Prostate gland (tissue), 2 donors: ENCODE measurements at places on chromosomes 7 and 10.

- DNase-seq, result no peak
Observed at GRCh38 chr7:27200761-27201579, 1.1 kb upstream of the HOXA13 start.

DNA sequence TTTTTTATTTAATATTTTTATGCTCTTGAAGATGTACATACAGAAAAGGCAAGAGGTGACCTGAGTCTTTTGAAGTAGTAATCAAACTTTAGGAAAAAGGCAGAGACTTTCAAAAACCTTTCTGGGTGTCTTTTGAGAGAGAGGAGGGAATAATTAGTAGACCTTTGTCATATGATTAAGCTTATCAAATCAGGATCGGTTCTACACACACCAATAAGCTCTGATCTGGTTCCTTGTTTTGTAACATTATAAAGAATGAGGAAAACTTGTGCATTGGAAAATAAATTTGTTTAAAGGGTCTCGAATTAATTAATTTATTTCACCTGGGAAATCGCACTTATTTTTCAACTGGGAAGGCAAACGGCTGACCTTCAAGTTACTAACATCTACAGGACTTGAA, 11.9 kb downstream of the TWIST1 start:
- DNase-seq, result no peak

DNA sequence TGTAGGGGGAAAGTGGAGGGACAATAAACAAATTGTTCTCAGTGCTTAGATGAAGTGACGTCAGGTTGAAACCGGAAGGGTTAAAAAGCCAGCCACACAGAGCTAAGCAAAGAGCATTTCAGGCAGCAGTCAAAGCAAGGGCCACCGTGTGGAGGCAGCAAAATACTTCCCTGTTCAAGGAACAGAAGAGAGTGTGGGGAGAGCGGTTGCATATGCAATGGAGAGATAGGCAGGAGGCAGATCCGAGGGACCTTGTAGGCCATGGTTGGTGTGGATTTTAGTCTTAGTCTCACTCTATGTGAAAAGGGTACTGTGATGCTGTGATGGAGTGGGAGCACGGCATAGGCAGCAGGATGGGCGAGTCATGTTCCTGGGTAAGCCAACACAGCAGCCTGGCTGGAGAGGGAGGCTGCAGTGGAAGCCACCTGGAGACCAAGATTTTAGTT, 3.8 kb upstream of the STN1 start:
- DNase-seq, result no peak

GRCh38 chr10:89891006-89891535, 189.7 kb downstream of the KIF20B start:
- DNase-seq, result no peak

DNA sequence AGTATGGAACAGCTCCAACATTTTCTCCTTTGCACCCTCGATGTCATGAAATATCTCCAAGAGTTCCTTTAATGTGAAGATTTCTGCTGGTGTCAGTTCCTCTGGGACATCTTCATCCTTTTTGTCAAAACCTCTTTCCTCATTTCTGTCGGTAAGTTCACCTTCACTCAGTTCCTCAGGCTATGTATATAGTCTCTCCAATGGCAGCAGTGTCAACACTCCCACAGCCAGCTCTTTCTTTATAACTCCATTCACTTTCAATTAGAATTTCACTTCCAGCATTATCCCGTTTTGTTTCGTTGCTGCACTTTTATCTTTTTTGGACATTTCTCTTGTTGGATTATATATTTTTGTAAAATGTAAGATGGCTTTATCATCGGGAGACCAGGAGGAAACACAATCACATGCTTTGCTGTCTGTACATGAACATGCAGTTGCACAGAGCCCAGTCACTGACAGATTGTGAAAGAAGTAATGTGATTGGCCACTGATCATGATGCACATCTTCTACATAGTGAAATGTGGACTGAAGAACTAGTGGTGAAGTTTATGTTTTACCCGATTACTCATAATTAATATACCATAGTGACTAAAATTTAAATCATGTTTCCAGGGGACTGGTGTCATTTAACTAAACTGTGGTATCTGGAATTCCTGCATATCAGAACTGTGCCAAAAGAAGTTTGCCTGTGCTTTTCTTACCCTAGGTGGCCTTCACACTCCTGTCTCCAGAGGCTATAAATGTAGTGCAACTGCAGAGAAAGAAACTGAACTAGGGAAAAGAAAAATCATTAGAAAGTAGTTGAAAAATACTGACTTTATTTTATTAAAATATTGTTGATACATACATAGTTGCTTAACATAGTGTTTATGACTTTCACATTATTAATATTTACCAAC, 289.6 kb downstream of the PPP1R3A start:
- no peak for DNase-seq

GRCh38 chr7:84697506-84697905, 489.4 kb downstream of the SEMA3D start:
- DNase-seq, result no peak

- no peak for DNase-seq
Observed at GRCh38 chr10:4770801-4771553, 55.0 kb upstream of the AKR1E2 start.

GRCh38 chr10:32166365-32166764, 110.1 kb upstream of the KIF5B start:
- DNase-seq, result no peak

DNA sequence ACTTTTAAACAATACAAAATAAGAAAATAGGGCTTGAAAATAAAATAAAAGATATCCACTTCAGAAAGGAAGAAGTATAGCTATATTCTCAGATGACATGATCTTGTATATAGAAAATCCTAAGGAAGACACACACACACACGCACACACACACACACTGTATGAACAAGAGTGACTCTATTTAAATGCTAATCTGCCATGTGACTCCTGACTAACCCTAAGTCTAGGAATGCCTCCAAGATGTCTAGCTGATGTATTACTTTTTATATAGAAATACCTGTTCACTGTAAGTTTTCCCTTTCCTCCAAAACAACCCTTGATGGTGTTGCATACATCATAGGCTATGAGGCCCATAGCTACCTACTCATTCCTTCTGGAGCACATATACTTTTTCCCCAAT, 173.1 kb upstream of the LRRTM3 start:
- no peak for DNase-seq

GRCh38 chr10:78700413-78700812, 368.4 kb upstream of the ZMIZ1 start:
- DNase-seq, result no peak

GRCh38 chr7:49643736-49644135, 129.7 kb upstream of the VWC2 start:
- DNase-seq, result no peak

DNA sequence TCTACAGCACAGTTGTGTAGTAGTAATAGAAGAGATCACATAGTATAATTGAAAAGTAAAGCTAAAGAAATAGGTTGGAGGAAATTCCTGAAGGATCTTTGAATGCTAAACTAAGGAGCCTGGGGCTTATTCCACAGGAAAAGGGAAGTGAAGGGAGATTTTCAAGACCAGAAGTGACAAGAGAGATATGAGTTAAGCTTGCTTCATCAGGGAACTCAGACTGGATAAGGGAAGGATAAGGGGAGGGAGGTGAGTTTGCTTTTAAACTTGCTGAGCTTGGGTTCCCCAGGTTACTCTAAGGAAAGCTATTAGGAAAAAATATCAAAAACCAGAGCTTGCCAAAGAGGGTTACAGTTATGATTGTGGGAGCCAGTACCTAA, 182.4 kb downstream of the RAPGEF5 start:
- no peak for DNase-seq

DNA sequence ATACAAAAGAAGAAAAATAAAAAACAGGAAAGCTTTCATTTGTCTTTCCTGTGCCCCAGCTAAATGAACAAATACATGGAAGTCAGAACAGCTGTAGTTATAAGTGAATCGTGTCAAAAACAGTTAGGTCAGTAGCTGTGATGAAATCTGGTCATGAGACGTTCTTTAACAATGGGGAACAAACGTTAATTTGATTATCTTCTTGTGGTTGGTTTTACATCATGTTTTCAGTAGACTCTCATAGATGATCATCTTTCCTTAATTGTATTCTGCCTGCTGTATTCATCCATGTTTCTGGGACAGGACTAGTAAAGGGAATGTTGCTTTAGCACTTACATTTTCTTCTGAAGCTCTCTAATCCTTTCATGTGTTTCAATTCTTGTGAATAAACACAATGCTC, 97.0 kb downstream of the PCLO start:
- DNase-seq, result no peak

DNA sequence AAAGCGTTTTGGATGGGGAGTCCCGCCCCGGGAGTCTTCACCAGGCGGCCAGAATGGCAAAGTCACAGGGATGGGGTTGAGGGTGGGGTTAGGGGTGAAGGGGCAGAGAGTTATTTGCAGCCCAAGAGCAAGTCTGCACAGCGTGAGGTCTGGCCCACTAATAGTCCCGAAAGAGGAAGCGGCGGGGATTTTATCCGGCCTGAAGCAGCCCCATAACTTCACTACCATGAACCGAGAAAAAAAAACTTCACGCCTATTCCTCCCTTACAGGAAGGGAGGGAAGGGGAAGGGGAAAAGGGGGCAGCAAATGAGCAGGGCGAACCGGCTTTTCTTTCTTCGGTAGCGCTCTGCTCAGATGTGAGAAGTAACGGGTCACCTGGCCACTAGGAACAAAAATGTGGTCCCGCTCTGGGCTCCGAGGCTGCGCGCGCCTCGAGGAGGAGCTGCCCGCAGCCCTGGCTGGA, 712 bp downstream of the ITPRIP start:
- DNase-seq, result no peak

- DNase-seq, result no peak
Observed at GRCh38 chr10:92413011-92413410, 122.0 kb downstream of the MARCHF5 start.

DNA sequence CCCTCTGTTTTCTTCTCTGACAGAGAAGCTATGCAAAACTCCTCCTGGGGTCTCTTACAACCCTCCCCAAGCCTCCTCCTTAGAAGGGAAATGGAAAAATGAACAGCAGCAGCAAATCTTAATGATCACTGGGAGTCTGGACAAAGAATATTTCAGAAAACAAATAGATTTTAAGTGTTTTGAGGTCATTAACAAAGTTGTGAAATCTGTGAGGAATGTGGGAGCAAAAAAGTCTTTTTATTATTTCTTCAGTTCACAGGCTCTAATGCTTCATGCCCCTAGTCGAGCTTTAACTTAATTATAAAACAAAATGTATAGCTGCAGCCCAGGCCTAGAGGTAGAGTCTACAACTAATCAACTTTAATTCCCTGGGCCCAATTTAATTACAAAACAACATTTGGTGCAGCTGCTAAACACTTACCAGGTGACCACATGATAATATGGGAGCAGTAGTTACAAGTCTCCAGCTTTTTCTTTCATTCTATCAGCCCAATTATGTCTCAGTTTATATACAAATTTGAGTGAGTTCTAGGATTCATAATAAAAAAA, 293.2 kb downstream of the THSD7A start:
- DNase-seq, result no peak
